NK-92 treated with Interleukin-12 subunit alpha and Interleukin-12 subunit beta, amount 100 ng/mL, for 24 hours (cell line): ENCODE measurements at places on chromosomes 7 and 10.

- DNase-seq, result no peak
These were observed 28.5 kb downstream of the CCSER2 start for GRCh38 chr10:84356928-84357327.

GRCh38 chr7:86598311-86598710, 45.4 kb upstream of the GRM3 start:
- DNase-seq, result no peak

- DNase-seq, result no peak
These were observed 58.3 kb upstream of the NEBL start for GRCh38 chr10:20955355-20955893.

- DNase-seq, result no peak
These were observed 586 bp upstream of the ANKRD26 start for GRCh38 chr10:27100813-27101347.
